ENCODE measurements at places on chromosomes 16 and 17.

DNA sequence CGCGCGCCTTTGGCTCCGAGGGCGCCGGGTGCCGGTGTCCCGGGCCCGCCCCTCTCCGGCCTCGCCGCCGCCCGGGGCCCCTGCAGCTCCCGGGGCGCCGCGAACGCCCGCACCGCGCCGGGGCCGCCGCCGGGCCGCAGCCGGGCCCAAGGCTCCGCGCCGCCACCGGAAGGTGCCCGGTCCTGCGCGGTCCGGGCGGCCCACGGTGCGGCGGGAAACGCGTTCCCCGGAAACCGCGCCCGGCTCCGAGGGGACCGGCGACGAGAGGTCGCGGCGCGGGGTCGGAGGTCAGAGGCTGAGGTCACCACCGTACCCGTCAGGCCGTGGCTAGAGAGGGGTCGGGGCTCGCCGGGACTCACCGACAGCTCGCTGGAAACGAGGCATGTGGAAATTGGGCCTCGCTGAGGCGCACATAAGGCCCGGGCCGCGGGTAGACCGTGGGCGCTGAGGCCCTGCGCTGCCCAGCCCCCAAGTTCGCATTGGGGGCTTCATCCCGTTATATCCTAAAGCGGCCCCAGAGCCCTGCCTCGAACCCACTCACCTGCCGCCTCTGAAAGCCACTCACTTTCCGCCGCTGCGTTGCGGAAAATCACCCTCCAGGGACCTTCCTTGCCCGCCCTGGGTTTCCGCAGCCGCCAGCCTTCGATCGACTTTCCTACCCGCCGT lies at the start of gene DUS1L:
TSS of gene DUS1L (minus strand) at position 167 of the 666 bp plus-strand sequence. CDS start 745 bp downstream, outside the sequence.
- no peak for DNase-seq

DNA sequence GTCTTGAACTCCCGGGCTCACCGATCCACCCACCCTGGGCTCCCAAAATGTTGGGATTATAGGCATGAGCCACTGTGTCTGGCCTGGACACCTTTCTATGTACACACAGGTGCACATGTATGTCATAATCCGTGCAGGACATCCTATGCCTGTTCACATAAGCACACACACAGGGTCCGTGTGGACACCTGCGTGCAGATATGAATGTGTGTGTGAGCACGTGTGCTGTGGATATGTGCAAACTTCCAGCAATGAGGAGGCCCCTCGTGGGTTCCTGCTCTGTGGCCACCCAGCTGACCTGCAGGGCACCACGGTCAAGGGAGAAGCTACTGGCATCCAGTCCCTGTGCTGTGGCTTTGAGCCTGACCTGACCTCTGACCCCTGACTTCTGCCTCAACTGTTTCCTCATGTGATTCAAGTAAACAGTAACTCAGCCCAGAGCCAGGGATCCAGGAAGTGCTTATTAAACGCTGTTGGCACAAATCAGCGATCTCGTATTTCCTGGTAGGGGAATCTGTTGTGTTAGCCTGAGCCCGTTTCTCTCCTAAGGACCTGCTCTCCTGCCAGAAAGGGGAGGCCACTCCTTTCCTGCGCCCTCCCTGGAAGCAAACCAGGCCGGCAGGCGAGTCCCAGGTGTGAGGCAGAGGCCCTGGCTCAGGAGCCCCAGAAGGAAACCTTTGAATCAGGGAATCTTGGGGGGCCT lies 6.5 kb downstream of the CPNE7 start:
- DNase-seq: no peak

- DNase-seq: no peak
Observed at GRCh38 chr17:48282303-48282702, 147.7 kb downstream of the SKAP1 start.

GRCh38 chr17:29086628-29087332 lies 43.8 kb downstream of the PIPOX start:
- DNase-seq: peak; percentile 50

DNA sequence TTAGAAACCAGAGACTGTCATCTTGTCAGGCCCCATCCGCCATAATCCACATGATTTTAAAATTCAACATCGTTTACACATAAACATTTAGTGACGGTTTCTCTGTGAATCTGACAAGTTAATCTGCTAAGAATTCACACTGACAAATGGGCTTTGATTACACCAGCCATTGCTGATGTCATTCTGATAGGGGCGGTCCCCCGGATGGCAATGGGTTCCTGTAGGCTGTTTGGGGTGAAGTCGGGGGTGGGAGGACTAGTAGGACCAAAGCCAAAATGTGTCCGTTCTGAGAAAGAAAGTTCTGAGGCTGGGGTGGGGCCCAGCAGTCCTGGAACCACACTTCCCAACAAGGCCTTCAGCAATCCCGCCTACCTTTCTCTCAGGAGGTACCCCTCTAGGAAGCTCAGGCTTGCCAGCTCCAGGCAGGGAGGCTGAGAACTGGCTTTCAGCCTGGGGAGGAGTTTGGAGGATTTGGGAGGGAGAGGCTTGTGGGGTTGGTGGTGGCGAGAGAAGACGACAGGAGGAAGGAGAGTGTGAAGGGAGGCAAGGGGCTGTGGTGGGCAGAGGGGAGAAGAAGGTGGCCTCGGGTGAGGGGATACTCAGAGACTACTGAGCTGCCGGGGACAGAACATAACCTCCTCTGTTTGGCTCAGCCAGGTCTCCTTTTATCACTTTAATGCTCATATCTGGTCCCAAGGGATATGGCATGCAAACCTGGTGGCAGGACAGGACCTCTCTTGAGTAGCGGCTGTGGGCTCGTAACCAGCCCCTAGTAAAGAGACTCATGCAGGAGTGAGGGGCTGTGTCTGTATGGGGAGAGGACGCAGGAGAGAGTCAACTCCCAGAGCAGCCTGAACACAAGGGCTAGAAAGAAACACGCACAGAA lies 8.6 kb downstream of the HIC1 start:
- DNase-seq: no peak

- DNase-seq: no peak
Observed at GRCh38 chr17:39632153-39632941, 4.6 kb upstream of the STARD3 start.

- no peak for DNase-seq
Observed at GRCh38 chr17:48642059-48642842, 16.1 kb upstream of the HOXB9 start.

DNA sequence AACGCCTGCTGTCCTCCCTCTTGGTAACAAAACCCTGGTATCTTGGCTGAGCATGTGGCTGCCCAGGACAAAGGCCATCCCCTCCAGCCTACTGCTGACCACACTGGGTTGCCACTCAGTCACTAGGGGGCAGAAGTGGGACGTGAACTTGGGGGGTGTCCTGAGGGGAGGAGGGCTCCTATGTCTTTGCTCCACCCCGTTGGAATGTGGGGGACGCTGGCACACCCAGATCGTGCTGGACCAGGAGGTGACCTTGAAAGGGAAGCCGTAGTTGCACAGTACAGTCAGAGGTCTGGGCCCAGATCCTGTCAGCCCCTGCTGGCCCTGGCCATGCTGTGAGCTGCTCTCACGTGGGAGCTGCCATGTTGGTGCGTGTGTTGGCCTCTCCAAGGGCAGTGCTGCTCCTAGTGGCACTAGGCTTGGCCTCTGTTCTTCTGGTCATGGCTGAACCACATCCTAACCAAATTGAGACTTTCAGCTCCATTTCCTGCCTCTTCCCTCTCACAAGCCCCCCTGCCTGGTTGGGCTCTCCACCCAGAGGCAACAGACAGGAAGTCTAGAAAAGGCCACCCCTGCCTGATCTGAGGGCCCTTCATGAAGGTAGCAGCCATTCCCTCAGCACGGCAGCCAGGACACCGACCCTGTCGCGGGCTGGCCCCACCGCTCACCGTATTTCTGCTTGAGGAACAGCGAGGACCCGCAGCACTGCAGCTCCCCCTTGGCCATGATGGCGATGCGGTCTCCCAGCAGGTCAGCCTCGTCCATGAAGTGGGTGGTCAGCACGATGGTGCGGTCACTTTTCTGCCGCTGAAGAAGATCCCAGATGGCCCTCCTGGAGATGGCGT lies 29.0 kb upstream of the RNPS1 start:
- no peak for DNase-seq

DNA sequence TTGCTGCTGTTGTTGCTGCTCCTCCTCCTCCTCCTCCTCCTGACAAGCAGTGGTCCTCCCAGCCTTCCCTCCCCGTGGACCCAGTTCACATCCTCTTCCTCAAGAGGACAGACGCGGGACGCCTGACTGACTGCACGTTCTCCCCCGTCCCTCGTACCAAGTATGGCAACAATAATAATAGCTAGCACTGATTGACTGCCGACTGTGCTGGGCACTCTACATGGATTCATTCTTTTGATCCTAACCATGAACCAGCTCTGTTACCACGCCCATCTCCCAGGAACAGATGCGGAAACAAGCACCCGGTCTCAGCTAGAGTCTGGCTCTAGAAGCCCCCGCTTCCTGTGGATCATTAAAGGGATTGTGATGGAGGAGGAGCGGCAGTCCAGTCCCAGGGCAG lies 78.0 kb downstream of the GNAO1 start:
- no peak for DNase-seq

- DNase-seq: no peak
Observed at GRCh38 chr16:84774810-84775209, 45.0 kb upstream of the CRISPLD2 start.

DNA sequence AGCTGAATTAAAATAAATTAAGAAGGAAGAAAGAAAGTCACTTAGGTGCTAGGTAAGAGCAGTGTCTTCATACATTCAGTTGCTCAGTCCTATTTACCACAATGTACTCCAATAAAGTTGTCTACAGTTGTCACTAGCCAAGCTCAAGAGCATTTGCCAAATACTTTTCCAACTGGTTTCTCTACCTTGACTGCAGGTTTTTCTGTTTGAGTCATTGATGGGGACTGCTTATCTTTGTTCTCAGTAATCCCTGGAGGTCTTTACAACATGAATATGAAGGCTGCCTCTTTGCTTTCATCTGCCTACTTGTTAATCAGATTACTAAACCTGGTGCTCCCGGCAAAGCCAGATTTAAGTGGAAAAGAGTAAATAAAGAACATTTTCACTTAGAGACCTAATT lies 64.6 kb upstream of the CLEC18B start:
- no peak for DNase-seq

DNA sequence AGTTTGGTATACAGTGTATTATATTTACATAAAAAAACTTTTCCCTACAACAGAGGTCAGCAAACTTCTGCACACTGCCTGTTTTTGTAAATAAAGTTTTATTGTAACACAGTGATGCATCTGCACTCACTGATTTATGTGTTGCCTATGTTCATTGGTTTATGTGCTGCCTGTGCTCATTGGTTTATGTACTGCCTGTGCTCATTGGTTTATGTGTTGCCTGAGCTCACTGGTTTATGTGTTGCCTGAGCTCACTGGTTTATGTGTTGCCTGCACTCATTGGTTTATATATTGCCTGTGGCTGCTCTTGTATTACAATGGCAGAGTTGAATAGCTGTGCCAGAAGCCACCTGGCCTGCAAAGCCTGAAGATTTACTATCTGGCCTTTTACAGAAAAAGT lies 81.6 kb downstream of the MYH11 start:
- DNase-seq: no peak
